ENCODE measurements at places on chromosomes 5 and 9.

DNA sequence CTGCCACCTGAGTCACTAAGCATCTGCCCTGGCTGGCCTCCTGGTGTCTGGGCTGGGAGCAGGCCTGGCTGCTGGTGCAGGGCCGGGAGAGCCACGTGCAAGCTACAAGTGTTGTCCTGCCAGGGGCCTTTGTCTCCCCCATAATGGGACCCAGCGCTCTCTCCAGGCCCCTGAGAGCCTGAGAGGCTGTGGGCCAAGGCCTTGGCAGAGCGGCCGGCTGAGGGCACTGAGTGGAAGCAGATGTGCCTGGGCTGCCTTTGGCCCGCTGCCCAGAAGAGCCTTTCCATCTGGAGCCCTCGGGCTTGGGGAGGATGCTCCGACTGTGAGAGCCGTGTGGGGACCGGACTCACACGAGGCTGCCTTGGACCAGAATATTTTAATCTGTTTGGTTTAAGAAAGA is 185.5 kb downstream of the RGS3 start:
- DNase-seq: no peak

GRCh38 chr5:154072414-154073171 is 33.8 kb downstream of the MFAP3 start:
- DNase-seq: no peak

DNA sequence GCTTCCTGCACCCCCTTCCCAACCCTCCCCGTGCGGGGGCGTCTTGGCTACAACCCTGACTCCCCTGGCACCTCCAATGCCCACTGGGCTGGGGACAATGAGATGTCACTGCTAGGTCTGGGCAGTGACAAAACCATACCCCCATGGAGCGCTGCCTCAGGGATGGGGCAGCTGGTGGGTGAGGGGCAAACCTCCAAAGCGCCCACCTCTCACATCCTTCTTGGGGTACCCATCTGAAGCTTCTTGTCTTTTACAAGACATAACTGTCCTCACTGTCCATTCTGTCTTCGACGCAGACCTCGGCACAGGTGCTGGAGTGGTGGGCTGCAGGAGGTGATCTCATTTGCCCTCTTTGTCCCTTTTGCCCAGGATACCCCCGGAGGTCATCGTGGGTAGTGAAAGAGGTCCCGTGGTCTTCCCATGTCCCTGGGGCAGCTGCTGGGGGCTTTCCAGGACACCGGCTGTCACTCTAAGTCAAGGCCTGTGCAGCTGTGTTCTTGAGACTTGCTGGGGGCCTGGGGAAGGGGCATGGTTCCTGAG is 27.8 kb upstream of the CSF1R start:
- no peak for DNase-seq

DNA sequence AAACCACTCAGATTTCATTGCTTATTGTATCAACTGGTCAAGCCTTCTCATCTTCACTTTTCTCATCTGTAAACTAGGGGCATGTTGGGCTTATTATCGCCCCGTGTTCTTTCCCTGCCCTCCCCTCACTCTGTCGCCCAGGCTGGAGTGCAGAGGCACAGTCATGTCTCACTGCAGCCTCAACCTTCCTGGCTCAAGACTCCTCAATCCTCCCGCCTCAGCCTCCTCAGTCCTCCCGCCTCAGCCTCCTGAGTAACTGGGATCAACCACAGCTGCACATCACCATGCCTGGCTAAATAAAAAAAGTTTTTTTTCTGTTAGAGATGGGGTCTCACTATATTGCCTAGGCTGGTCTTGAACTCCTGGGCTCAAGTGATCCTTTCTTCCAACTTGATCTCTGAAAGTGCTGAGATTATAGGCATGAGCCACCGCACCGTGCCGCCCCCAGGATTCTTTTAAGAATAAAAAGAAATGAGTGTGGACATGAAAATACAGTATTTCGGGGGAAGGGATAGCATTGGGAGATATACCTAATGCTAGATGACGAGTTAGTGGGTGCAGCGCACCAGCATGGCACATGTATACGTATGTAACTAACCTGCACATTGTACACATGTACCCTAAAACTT is 2.0 kb downstream of the MAML1 start:
- no peak for DNase-seq

DNA sequence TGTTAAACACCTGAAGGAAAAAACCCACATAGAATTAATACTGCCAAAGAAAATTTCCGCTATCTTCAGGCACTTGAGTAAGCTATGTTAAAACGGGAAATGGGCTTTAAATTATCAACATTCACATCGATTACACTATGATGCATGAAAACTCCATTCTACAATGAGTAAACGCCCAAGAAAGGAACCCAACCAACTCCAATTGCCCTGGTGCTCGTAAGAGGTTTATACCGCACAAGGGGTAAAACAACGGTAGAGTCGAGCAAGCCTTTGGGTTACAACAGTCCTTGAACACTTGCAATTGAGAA is 1.0 kb downstream of the AGTPBP1 start:
- no peak for DNase-seq

Measured in NCI-H2107 (cell line).